ENCODE measurements at places on chromosomes 3 and 15. TPM values are rescaled to one million over a fixed set of nuclear protein-coding genes. Genes with fewer than 3 reads are reported as not detected.

HYPK gene
- polyA plus RNA-seq, result 5.3 TPM

THSD4 gene
- polyA plus RNA-seq, result not detected

C3orf85 gene
- not detected for polyA plus RNA-seq

ACTRT3 gene
- polyA plus RNA-seq, result not detected

GABRR3 gene
- polyA plus RNA-seq, result not detected

GRCh38 chr3:124942613-124943012 lies 8.1 kb upstream of the MUC13 start:
- H3K4me3 ChIP-seq, result no peak overlapping the region
- no peaks in the 10 kb centered on the region for H3K36me3 ChIP-seq
- H3K4me1 ChIP-seq, result no peaks in the 10 kb centered on the region
- H3K27ac ChIP-seq, result no peak overlapping the region

DNA sequence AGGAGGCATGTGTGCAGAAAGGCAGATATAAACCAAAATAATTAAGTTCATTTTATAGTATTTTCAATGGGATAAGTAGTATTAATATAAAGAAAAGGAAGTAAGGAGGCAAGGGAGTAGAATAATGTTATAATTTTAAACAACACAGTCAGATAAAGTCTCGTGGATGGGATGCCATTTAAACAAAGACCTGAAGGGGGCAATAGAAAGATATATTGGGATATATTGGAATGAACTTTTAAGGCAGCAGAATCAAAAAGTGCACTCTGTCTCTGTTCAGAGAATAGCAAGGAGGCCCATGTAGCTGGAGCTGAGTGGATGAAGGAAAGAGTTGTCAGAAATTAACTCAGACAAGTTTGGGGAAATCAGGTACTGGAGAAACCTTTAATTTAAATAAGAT lies 158.7 kb downstream of the CGGBP1 start:
- no peaks in the 10 kb centered on the region for H3K36me3 ChIP-seq
- no peaks in the 10 kb centered on the region for H3K27me3 ChIP-seq
- H3K4me3 ChIP-seq, result no peak overlapping the region
- H3K27ac ChIP-seq, result no peak overlapping the region
- H3K4me1 ChIP-seq, result no peaks in the 10 kb centered on the region

GRCh38 chr15:59221511-59222505 lies 15.2 kb downstream of the LDHAL6B start:
- H3K4me3 ChIP-seq, result no peak overlapping the region
- H3K4me1 ChIP-seq, result no peaks in the 10 kb centered on the region
- no peaks in the 10 kb centered on the region for H3K27me3 ChIP-seq

DNA sequence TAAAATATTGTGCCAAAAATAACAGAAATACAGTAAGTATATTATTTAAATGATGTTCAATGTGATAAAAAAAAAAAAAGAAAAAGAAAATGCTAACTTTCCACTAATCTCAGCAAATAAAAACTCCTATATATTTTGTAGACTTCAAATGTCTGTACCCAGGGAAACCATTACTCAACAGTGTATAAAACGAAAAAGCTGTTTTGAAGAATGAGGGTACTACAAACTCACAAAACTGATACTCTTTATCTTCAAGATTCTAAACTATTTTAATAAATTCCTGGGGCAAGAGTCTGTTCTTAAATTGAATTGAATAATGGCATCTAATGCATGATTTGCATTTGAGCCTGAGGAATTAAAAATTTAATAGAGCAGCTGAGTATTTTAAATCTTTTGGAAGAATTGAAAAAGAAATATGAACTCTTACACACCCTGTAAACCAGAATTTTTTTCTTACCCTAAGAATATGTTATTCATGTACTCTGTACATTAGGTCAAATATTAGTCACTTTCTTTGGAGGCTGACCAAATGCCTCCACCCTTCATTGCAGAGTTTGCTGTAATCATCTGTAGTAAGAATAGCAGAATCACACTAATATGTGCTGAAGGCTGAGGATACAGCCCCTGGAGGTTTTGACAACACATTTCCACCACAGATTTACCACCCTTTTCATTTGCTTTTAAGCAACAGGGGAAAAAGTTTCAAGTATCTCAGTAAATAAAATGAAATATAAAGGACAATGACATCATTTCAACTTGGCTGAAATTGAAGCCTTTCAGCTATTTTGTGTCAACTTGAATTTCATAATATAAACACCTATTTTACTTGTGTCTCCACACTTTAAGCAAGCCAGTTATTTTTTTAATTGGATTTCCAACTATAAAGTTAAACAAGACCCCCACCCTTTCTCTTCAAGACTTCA lies 79.7 kb downstream of the FBN1 start:
- DNase-seq, result no peak
- H3K27me3 ChIP-seq, result no peaks in the 10 kb centered on the region
- no peaks in the 10 kb centered on the region for H3K4me1 ChIP-seq
- no peaks in the 10 kb centered on the region for H3K36me3 ChIP-seq

DNA sequence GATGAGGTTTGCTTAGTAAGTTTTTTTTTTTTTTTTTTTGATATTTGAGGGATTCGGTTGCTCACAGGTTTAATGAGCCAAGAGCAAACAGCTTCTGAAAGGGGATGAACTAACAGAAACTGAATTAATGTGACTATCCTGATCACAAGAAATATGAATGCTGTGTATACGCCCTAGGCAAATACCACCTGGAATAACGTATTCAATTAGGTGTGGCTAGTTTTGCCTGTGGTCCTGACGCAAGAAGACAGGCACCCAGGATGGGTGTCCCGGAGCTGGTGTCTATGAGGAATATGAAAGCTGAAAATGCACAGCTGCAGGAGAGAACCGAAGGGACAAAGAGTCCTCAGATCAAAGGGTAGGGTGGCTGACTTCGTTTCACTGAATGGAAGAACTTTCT lies 14.6 kb downstream of the LSG1 start:
- no peak overlapping the region for H3K4me3 ChIP-seq
- no peak overlapping the region for H3K27ac ChIP-seq
- DNase-seq, result no peak
- no peaks in the 10 kb centered on the region for H3K4me1 ChIP-seq

- peaks cover 31% of the 10 kb centered on the region for H3K27me3 ChIP-seq
- peaks cover 18% of the 10 kb centered on the region for H3K4me1 ChIP-seq
- H3K27ac ChIP-seq, result no peak overlapping the region
- H3K36me3 ChIP-seq, result no peaks in the 10 kb centered on the region
- peak overlapping the region; percentile 77 for H3K4me3 ChIP-seq
Observed at GRCh38 chr3:48656061-48656840, 6.4 kb downstream of the CELSR3 start.

GRCh38 chr3:65827076-65827475 lies 211.6 kb downstream of the MAGI1 start:
- H3K36me3 ChIP-seq, result no peaks in the 10 kb centered on the region
- no peak overlapping the region for H3K4me3 ChIP-seq
- no peaks in the 10 kb centered on the region for H3K4me1 ChIP-seq
- no peaks in the 10 kb centered on the region for H3K27me3 ChIP-seq
- DNase-seq, result no peak

- no peaks in the 10 kb centered on the region for H3K27me3 ChIP-seq
- no peaks in the 10 kb centered on the region for H3K36me3 ChIP-seq
- no peak for DNase-seq
- H3K4me1 ChIP-seq, result no peaks in the 10 kb centered on the region
Observed at GRCh38 chr3:76138921-76139320, 353.6 kb upstream of the ZNF717 start.

DNA sequence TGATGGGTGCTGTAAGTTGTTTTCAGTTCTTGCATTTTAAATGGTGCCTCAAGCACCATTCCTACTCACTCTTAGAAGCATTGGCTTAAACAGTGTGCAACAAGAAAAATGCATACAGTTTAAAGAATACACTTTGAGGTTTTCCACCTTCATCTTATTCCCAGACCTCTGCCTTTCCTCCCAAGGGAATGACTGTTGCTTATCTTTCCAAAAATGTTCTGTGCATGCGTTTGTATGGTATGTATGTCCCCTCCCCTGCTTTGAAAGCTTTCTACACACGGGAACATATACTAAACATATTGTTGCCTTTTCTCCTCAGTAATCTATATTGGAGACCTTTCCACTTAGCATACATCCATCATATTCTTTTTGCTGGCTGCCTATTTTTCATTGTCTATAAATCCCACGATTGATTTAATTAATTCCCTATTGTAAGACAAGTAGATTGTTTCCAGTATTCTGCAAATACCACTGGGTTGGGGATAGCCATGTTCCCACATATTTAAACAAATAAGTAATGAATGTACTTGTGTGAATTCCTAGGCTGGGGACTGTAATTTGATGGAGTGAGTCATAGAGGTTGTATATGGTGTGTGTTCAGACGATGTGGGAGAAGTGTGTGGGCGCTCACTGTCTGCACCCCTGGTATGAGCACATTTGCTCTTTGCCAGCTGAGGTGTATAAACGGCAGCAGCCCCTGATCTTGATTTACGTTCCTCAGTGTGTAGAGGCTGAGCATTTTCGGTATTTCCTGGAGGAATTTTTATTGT lies 5.8 kb downstream of the TRAK1 start:
- no peak overlapping the region for H3K4me3 ChIP-seq
- no peak for DNase-seq
- H3K4me1 ChIP-seq, result peaks cover 14% of the 10 kb centered on the region
- peaks cover 34% of the 10 kb centered on the region for H3K36me3 ChIP-seq
- no peak overlapping the region for H3K27ac ChIP-seq

GRCh38 chr3:42721690-42722089 lies 19.1 kb upstream of the HHATL start:
- H3K27me3 ChIP-seq, result no peaks in the 10 kb centered on the region
- H3K27ac ChIP-seq, result no peak overlapping the region
- DNase-seq, result no peak
- H3K36me3 ChIP-seq, result no peaks in the 10 kb centered on the region
- H3K4me3 ChIP-seq, result no peak overlapping the region

GRCh38 chr3:187292181-187292580 lies 644 bp upstream of the MASP1 start:
- no peaks in the 10 kb centered on the region for H3K4me1 ChIP-seq
- no peak overlapping the region for H3K27ac ChIP-seq
- H3K27me3 ChIP-seq, result peaks cover 21% of the 10 kb centered on the region
- H3K36me3 ChIP-seq, result no peaks in the 10 kb centered on the region

Data from CD14-positive monocyte (primary cell).